ENCODE measurements at places on chromosomes 1 and 21.

- DNase-seq, result peak; percentile 50
Observed at GRCh38 chr1:9687120-9687873, 35.8 kb downstream of the PIK3CD start.

- no peak for DNase-seq
Observed at GRCh38 chr1:18175051-18175450, 67.5 kb downstream of the IGSF21 start.

- no peak for DNase-seq
Observed at GRCh38 chr1:17680308-17680707, 74.8 kb upstream of the ACTL8 start.

- DNase-seq, result peak; percentile 96
Observed at GRCh38 chr1:1989102-1989542, 14.5 kb downstream of the CFAP74 start.

DNA sequence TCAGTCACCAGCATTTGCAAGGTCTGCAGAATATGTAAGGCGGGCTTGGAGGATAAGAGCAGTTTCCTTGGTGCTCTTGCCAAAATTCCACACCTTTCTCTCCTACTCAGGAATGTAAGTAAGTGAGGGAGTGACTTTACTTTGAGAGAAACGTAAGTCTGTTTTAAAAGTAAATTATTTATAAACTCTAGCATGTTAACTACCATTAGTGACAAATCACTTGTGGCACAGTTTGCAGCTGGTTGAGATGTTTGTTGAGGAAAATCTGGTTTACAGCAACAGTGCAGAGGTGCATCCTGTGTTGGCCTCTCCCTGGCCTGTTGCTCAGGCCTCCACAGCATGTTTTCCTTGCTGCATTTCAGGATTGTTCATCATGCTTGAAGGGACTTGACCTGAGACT lies 8.5 kb downstream of the CGN start:
- no peak for DNase-seq

DNA sequence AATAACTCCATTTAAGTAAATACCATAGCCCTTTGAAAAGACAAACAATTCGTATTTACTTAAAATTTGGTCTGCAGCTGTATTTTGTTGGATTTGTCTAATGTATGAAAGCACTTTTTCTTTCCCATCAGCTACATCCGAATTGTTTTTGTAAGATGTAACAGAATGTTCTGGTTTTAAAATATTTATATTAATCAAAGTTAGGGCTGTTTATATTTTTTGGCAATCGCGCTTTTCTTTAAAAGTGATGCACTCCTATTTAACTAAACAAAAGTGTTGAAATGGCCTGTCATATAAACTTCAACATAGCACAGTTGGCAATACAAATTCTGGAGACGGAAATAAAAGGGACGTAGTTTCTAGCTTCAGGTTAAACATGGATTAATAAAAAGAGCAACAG lies 216.3 kb upstream of the ADGRL2 start:
- DNase-seq, result no peak

- no peak for DNase-seq
Observed at GRCh38 chr1:92478393-92478792, 8.3 kb downstream of the GFI1 start.

DNA sequence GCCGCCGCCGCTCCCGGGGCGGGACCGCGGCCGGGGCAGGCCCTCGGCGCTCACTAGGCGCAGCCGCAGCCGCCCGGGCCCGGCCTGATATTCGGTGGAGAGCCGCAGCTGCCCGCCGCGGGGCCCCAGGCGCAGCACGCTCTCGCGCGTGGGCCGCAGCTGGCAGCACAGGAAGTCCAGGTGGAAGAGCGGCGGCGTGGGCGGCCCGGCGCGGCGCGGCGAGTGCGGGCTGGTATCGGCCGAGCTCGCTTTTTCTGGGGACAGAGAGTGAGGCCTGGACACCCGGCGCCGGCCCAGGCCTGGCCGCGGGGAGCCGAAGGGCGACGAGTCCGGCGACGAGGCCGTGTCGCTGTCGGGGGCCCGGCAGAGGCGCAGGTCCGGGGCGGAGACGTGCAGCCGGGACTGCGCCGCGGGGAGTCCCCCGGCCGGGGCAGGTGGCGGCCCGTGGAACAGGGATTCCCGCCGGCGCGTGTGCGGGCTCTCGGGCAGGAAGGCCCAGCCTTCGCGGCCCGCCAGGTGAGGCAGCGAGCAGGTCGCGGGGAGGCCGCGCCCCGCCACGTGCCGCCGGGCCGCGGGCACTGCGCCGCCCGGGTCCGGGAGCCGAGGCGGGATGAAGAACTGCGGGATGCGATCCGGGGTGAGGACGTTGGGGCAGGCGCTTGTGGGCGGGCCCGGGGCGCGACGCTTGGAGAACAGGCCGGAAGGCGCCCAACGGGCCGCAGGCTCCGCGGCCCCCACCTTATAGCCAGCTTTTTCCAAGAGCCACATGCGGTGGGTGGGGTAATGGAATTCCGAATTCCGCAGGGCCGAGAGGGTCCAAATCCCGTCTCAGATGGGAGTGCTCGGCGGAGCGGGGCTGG lies 1.2 kb downstream of the C2CD4D start:
- no peak for DNase-seq

DNA sequence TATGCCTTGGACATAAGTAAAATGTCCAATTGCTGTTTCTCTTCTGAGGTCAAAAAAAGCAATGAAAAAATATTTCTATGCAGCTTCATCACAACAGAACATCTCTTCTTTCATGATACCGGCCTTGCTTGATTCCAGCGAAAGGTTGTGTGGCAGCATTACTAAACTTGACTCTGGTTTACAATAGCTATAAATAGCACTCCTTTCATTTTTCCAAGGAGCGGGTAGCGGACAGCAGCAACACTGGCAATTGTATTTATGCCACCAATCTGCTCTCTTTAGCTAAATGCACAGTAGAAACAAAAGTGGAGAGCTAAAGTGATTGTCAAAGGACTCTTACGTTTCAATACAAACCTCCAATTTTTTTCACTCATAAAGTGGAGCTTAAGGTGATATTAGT lies 7.5 kb upstream of the DAB1 start:
- DNase-seq, result no peak

GRCh38 chr1:103365860-103366569 lies 159.5 kb upstream of the RNPC3 start:
- no peak for DNase-seq

DNA sequence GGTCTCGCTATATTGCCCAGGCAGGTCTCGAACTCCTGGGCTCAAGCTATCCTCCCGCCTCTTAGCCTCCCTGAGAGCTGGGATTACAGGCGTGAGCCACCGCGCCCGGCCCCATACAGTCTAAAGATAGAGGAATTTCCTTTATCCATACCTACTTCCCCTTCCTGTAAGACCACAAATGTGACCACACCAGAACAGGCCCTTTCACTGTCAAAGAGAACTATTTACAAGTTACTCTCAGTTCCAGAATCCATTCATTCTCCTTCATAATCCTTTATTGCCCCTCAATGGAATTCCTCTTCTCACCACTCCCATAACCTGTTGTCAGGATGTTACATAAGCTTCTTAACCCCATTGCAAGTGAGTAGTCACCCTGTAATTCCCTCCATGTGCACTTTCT lies 26.3 kb upstream of the SLC5A9 start:
- DNase-seq, result no peak

DNA sequence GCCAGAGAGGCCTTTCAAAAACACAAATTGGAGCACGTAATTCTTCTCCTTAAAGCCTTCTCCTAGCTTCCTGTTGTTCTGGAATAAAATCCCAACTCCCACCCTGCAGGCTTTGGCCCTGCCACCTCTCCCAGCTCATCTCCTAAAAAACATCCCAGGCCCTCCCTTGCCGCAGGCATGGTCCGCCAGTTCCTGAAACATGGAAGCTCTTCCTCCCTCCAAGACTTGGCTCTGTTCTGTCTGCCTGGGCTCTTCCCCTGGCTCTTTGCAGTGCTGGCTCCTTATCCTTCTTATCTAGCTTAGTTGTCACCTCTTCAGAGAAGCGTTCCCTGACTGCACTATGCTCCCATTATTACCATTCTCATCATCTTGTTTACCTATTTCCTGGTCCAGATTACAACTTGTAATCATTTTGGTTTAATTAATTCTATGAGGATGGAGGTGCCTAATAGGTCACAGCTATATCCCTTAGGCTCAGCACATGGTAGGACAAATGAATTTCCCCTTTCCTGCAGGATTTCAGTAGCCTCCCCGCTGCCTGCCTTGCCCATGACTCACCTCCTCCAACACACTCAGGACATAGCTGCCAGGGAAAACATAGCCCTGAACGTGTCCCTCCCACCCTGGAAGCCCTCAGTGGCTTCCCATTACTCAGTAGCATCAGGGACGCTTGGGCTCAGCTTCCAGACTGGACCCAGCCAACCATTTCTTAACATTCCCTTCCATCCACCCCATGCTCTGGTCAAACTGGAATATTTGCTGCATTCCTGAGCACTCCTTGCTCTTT lies 15.7 kb upstream of the IGSF21 start:
- peak; percentile 72 for DNase-seq
